NB4 (cell line): ENCODE measurements at places on chromosomes 11 and 22.

- DNase-seq: no peak
Observed at GRCh38 chr11:40397141-40397540, 1062.3 kb downstream of the LRRC4C start.

DNA sequence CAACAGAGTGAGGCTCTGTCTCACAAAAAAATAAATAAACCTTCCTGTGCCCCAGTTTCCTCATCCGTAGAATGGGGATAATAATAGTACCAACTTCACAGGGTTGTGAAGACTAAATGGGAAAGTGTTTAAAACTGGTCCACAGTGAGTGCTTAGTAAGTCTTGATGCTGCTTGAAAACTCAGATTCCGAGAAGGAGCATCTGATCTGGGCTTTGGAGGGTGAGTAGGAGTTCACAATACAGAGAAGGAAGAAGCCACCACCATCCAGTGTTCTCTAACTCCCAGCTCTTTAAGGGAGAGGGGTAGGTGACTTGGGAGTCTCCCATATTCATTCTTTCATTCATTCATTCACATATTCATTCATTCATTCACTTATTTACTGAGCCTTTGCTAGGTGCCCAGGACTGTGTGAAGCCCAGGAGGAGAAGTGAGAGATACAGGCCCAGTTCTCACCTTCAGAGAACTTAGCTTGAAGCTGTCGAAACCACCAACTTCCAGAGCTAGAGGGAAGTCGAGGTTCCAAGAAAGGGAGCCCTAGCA lies 17.7 kb downstream of the CYTH4 start:
- no peak for DNase-seq

DNA sequence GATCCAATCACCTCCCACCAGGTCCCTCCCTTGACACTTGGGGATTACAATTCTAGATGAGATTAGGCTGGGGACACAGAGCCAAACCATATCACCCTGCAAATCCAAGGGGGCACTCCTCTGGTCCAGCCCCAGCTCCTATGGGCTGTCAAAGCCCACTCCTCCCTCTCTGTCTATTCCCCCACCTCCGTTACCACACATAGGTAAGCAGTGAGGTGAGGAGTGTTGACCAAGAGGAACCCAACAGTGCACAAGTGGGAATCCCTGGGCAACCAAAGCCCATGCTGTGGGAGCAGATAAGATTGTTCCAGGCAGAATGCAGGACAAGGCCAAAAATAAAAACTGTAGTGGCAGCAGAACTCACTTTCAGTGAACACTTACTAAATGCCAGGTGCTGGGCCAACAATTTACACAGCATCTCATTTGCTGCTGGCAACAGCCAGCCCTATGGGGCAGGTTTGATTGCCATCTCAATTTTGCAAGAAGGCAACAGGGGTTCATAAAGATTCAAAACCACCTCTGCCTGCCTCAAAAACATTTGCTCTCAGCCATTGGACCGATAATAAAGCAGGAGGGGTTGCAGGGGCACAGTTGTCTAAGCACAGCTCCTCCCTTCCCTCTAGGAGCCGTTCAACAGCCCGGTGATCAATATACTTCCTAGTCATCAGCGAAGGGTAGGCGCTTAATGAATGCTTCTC lies 8.9 kb downstream of the SDF2L1 start:
- DNase-seq: no peak

DNA sequence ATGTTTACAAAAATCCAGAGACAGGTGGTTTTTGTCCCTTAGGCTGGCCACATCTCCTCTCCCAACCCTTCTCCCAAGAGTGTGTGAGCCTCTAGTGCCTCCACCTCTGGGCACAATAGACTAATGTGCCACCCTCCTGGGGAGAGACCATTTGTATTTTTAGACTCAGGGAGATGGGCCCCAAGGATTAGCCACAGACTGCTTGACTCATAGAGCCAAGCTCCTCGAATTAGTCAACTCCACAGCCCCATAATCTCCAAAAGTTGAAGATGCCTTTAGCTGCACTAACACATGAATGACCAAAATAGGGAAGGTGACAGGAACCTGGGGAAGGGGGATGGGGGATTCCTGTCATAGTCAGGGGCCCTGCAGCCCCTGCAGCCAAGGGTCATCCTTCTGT lies 53.0 kb upstream of the LRRC32 start:
- no peak for DNase-seq

DNA sequence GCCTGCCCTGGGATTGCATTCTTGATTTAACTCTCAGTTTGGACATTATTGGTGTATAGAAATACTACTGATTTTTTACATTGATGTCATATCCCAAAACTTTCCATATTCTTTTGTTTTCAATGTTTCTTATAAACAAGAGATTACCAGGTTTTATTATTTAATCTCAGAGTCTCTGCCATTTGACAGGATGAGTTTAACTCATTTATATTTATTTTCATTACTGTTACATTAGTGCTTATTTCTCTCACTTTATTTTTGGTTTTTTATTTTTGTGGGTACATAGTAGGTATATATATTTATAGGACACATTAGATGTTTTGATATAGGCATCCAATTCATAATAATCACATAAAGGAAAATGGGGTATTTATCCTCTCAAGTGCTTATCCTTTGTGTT lies 9.1 kb upstream of the SCGB1D4 start:
- no peak for DNase-seq

DNA sequence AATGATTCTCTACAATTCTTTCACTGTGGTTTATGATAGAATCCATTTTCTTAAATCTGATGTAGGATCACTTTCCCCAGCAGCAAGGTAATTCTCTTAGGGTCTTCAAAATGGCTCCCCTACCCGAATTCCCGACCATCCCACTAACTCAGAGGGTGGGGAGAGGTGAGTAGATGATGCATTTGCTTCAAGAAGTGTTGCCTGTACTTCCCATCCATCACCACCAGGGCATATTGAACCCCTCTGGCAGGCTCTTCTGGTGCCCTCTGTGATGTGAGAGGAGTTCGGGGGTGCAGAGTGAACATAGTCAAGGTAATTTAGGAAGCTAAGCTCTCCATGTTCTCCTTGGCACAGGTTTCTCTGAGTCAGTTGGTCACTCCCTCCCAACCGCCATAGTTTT lies 52.3 kb downstream of the ZNRF3 start:
- no peak for DNase-seq

- DNase-seq: no peak
Observed at GRCh38 chr11:24709928-24710565, 213.2 kb downstream of the LUZP2 start.

GRCh38 chr11:44178381-44178780 lies 82.9 kb downstream of the EXT2 start:
- no peak for DNase-seq

- DNase-seq: no peak
Observed at GRCh38 chr11:12198251-12199222, 88.1 kb downstream of the MICAL2 start.

DNA sequence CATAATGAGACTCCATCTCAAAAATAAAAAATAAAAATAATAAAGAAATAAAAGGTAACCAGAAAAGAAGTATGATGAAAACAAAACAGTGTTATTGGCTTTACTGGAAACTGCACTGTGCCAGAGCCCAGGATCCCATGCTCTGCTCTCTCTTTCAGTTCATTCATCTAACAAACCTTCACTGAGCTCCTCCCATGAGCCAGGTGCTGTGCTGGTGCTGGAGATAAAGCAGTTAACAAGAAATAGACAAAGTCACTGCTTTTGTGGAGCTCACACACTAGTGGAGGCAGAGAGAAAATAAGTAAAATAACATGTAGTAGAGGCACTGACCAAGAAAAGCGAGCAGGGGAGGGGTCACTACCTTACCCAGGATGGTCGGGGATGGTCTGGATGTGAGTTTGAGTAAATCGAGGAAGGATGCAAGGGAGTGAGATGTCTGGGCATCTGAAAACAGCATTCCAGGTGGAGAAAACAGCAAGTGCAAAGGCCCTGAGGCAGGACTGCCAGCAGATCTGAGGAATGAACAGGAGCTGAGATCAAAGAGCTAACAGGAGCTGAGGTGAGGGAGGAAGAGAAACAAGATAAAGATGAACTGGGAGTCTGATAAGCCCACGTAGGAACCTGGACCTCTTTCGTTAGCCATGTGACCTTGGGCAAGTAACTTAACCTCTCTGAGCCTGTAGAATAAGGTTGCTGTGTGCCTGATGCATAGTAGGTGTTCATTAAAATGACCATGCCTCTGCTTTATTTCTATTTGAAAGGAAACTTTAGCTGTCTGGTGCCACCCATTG lies 31.3 kb upstream of the CD82 start:
- DNase-seq: no peak
